ENCODE measurements at places on chromosomes 16 and 17.
A peak's percentile ranks its signal among the peaks of the same experiment; 100 is the strongest.

GRCh38 chr17:81803728-81804558 lies at the start of gene GCGR:
Gene GCGR, plus strand, starts transcription at chr17:81804150. Its CDS starts 4,869 bp downstream, at chr17:81809019.
- no peak for DNase-seq

- no peak for DNase-seq
Observed at GRCh38 chr17:29331708-29332085, 37.7 kb upstream of the NUFIP2 start.

- no peak for DNase-seq
Observed at GRCh38 chr17:13888056-13888609, 181.2 kb upstream of the COX10 start.

DNA sequence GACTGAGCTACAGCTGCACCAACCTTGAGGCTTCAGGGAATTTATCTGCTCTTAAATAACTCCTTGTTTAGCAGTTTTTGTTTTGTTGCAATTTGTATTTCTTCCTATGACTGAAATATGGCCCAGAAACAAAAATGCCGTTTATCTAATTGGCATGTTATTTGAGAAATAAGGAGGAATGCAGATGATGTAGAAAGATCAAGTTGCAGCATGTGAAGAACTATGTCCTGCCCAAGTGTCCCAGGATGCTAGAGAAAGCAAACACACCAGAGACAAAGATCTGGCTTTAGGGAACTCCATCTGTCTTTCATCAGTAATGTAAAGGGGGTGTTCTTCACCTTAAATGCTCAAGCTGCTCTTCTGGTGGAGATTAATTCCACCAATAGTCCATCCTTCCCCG lies 29.7 kb downstream of the USP31 start:
- no peak for DNase-seq

DNA sequence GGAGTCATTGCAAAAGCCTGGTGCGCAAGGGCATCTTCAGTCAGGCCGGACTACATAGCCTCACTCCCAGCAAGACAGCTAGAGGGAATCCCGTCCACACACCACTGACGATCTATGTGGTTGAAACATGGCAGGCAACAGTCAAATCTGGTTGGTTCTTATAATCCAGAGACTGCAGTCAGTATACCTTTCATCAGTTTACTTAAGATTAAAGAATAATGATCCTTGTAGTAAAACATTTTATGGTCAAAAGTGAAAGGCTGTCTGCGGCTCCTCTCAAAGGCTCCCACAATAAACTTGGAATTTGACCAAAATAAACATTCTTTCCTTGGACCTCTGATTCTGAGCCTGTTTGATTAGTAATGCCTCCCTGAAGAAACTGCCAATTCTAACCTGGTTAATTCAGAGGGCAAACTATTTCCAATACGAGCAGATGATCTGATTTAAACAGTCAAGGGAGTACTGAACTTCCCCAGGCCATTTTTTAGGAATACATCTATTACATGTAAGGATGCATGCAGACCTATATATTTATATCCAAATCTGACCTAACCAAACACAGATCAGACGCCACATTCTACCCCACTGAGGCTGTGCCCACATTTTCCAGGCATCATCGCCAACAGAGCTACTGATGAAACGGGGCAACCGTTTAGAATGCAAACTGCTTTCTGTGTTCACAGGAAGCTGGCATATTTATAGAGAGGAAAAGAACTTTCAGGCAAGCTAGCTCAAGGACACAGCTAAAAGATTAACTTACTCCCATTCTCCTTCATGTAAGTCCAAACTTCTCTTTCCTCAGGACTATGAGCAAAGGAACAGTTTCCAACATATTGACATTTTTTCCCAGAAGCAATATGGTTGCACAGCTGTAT lies 15.3 kb upstream of the TXNDC11 start:
- DNase-seq = no peak

DNA sequence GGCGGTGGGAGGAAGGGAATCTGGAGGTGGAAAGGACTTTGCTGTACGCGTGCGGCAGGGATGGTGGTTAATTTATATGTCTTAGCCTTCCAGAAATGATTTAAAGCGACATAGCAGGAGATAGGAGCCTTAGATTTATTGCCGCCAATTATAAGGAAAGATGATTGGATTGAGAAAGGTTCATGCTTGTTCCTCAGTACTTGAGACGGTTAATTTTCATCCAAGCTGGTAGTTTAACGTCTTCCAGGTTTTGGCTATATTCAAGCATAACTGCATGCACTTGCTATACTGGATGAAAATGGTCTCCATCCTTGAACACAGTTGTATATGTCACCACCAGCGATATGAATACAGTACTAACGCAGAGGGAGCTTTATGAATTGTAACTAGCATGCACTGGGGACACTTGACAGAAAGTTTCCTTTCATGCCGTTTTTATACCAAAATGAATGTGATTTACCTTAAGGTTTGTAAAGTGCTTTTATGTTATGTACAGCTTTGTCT lies 610 bp upstream of the PEX12 start:
- no peak for DNase-seq

GRCh38 chr16:50367777-50368409 lies 895 bp downstream of the BRD7 start:
- no peak for DNase-seq

- no peak for DNase-seq
Observed at GRCh38 chr16:80664786-80665185, 124.0 kb downstream of the DYNLRB2 start.

DNA sequence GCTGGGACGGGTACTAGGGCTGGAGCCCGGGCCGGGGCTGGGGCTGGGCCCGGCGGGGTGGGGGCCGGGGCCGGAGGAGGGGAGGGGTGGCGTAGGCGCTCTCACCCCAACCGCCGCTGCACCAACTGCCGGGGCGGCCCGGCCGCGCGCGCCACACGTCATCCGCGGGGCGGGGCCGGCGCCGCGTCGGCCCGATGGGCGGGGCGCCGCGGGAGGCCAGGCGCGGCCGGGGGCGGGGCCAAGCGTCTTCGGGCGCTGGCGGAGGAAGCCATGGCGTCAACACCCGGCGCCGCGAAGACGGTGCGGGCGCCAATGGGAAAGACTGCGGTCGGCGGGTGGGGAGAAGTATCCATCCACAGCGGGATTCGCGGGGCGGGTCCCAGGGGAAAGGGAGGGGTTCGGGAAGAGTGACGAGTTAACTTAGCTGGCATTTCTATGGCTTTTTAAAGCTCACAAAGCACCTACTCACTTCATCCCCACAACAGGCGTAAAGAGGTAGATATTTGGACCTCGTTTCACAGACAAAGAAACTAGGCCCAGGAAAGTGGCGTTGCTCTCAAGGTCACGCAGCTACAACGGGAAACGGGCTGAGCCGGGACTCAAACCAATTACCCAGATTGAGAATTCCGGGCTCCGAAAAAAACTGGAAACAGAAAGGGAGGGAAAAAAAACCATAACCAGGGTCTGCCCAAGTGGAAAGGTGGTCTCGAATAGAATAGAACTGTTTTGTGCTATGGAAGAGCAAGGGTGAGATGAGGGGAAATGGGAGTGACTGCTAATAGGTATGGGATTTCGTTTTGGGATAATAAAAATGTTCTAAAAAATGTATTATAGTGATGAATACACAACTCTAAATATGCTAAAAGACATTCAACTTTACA lies at the start of gene SPAG9:
Gene SPAG9, minus strand, starts transcription at position 130 of the 881 bp plus-strand sequence. CDS start 212 bp downstream, outside the sequence.
- peak; percentile 99 for DNase-seq

DNA sequence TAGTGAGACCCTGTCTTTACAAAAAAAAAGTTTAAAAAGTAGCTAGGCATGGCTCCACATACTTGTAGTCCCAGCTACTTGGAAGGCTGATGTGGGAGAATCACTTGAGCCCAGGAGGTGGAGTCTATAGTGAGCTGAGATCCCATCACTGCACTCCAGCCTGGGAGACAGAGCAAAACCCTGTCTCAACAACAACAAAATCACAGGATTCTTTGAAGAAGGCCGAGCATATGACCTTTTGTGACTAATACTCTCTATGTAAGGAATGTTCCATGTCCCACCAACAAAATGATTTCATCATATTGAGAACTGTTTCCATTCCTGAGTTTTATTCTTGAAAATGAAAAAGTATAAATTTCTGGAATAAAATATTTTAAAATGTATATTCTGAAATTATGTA lies 58.9 kb upstream of the EFCAB3 start:
- peak; percentile 29 for DNase-seq

DNA sequence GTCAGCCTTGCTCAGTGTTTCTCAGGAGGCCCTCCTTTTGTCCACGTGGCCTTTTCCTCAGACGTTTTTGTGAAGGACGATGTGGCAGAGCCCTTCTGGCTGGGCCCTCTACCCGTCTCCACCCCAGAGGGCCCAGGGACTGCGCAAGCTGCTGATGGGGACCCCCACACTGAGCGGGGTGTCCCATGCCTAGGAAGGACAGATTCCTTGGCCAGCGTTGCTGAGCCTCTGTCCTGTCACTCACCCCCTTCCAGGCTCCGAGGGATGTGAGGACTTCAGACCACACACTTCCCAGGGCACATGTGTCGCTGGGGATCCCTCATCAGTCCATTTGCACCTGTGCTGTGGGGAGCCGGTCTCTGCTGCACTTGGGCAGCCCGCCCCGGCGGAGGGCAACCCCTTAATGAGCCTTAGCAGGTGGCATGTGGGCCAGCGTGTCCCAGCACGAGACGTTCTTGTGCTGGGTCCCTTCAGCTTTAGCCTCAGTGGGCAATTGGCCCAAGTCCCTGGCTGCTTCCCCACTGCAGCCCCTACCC lies 48.3 kb downstream of the NT5M start:
- no peak for DNase-seq

- DNase-seq = no peak
Observed at GRCh38 chr16:2597560-2597902, 59.7 kb downstream of the PDPK1 start.

GRCh38 chr17:43530288-43531081 lies 15.7 kb downstream of the ETV4 start:
- DNase-seq = peak; percentile 95

GRCh38 chr17:74883241-74883745 lies 10.1 kb downstream of the FADS6 start:
- DNase-seq = no peak

DNA sequence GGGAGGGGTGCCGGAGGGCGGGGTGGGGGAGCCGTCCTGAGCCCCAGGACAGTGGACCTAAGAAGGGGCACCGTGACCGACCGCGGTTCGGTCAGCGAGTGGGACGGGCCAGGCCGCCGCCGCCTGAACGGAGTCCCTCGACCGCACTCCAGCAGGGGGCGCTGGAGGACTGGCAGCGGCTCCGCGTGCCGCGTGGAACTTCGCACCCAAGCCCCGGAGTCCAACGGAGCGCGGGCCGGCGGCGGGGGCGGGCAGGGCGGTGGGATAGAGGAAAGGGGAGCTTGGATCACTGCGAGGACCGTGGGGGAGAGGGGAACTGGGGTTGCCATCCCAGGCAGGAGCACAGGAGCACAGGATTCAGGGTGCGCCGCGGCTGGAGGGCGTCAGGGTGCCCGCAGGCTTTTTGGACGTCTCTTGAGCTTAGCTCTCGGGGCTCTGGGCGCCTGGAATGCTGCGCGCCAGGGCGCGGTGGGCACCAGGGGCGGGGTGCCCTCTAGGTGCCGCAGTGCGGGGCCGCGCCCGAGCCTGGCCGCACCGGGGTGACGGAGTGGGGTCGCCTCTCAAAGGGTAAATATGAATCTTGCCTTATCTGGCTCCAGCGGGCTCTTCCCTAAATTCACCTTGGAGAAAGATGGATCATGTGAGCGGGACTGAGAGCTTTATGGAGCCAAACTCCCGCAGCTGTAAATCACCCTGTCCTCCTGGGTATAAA lies 379 bp upstream of the OTOP2 start:
- DNase-seq = peak; percentile 70

DNA sequence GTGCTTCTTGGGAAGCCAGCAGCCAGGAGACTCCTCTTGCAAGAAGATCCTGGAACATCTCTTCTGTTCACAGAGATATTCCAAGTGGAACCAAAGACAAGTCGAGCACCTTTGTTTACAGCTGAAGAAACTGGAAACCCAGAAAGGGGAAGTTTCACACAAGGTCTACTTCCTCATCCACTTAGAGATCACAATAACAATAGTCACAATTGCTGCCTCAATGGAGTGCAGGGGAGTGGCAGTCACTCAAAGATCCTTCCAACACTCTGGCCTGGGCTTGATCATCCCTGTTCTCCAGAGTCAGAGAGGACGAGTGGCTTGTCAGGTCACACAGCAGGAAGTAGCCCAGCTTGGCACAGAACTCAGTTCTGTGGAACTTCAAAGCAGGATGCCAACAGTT lies 46.9 kb upstream of the SIAH1 start:
- DNase-seq = no peak

DNA sequence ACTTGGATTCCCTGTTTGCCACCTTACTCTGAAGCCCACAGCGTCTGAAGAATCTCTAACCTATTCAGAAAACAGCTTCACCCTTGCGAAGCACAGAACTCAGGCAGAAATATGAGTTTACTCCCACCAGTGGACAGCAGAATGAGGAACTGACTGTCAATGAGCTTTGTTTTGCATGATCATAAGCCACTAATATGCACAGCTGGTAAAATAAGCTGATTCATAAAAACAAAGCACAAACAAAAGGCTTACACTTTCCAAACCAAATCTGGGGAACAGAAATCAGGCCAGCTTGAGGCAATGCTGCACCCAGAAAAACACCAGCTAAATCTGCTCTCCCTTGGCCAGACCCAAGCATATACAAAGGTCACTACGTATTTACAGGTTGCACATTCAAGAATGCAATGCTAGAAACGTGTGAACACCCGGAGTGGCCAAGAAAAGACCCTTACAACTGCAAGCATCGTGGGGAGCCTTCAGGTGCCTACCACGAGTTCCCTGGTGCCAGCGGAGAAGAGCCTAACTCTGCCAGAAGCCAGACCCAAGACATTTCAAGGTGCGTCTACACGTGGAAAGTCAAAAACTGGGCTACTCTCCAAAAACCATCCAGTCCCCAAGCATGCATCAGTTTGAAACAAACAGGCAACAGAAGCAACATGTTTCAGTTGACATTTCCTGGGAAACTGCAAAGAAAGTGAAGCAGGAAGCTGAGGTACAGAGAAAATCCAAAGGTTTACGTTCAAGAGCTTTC lies 207.1 kb downstream of the ZFHX3 start:
- no peak for DNase-seq

DNA sequence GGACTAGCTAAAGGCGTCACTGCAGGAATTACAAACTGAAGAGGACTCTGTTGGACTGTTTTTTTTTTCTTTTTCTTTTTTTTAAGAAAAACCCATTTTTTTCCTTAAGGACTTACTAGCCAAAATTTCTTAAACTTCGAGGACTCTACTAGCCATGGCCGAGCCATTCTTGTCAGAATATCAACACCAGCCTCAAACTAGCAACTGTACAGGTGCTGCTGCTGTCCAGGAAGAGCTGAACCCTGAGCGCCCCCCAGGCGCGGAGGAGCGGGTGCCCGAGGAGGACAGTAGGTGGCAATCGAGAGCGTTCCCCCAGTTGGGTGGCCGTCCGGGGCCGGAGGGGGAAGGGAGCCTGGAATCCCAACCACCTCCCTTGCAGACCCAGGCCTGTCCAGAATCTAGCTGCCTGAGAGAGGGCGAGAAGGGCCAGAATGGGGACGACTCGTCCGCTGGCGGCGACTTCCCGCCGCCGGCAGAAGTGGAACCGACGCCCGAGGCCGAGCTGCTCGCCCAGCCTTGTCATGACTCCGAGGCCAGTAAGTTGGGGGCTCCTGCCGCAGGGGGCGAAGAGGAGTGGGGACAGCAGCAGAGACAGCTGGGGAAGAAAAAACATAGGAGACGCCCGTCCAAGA lies 878 bp downstream of the HEXIM1 start:
- peak; percentile 78 for DNase-seq

GRCh38 chr17:8109661-8110455 lies 8.5 kb downstream of the ALOXE3 start:
- DNase-seq = no peak
